ENCODE measurements at places on chromosomes 3 and 15.
A peak's percentile ranks its signal among the peaks of the same experiment; 100 is the strongest.

DNA sequence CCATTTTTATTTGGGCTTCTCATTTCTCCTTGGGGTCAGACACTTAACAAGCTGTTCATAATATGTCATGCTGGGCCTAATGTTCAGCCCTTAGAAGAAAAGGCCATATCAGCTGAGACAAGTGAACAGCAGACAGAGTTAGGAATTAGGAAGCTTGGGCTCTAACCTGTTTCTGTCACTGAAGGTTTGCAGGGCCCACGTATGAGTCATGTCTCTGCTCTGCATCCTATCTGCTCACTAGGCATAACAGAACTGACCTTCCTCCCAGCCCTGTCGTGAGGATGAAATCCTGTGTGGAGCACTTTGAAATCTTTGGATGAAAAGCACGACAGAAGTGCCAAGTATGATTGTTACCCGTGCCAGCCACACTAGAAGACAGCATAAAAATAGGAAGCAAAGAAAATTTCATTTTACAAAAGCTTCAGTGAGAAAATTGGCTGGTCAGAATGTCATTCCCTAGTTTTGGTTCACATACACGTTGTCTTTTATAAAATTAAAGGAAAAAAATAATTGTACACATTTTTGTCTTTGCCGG is 26.5 kb upstream of the CD47 start:
- DNase-seq: no peak

GRCh38 chr15:85967553-85967952 is 112.1 kb upstream of the AGBL1 start:
- no peak for DNase-seq

DNA sequence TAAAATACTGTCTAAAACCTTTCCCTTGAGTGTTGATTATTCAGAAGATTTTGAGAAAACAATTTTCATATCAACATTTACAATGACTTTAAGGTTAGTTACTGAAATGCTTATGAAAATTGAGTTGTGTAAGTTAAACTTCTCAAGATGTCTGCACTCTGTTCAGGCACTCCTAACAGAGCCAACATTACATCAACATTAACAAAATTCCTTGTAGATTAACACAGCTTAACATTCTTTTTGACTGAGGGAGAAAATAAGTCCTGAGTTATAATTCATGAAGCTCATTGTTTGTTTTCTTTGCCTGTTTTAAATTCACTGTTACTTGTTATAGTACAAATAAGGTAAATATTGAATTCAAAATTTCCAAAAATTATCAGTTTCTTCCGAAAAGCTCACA is 9.0 kb downstream of the ACKR4 start:
- DNase-seq: no peak

GRCh38 chr15:68794863-68795262 is 25.8 kb downstream of the ANP32A start:
- DNase-seq: no peak

DNA sequence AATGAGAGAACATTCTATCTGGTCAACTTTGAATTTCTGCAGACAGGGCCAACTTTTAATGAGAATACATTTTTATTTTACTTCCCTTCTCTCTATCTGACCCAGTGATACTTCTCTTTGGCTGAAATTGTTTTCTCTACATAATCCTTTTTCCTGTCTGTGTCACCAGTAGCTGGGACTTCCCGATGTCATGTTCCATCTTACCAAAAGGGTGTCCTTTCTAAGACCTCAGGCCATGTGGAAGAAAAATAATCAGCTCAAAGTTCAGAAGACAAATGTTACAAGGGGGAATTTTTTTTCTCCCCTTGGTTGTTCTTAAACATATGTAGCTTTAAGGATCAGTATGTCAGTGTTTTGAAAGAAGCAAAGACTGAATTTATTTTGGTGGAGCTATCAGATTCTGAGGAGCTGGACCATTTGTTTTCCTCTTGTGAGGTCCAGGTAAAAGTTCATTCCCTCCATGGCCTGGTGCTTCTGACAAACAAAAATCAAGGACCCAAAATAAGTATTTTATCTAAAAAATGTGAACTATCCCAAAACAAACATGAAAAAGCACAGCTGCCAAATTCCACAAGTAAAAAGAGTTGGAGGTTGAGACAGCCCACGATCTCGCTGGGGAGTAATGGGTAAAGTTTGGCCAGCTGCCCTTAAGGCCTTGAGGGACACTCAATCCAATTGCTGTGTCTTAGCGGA is 859.4 kb upstream of the NR2F2 start:
- DNase-seq: no peak

DNA sequence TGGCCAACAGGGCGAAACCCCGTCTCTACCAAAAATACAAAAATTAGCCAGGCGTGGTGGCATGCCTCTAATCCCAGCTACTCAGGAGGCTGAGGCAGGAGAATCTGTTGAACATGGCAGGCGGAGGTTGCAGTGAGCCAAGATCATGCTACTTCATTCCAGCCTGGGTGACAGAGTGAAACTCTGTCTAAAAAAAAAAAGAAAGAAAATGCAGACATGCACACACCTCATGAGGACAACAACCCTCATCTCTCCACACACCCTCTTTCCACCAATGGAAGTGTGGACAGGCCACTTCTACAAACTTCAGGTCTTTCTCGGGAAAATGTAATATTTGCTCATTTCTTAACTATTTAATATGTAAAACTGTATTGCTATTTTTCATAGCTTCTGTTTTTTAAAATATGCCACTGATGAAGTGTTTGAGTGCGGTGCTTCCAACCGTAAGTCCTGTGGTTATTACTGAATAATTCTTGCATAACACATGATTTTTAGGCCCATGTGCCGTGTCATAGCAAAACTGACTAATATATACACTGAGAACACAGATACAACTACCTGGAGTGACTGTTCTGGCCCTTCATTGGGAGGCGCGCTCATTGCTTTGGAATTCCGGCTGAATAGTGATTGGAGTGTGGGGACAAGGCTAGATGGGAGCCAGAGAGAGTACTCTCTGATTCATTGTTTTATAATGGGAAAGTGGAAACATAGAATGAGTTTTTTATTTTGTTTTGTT is 23.1 kb downstream of the LRRC31 start:
- peak; percentile 71 for DNase-seq

DNA sequence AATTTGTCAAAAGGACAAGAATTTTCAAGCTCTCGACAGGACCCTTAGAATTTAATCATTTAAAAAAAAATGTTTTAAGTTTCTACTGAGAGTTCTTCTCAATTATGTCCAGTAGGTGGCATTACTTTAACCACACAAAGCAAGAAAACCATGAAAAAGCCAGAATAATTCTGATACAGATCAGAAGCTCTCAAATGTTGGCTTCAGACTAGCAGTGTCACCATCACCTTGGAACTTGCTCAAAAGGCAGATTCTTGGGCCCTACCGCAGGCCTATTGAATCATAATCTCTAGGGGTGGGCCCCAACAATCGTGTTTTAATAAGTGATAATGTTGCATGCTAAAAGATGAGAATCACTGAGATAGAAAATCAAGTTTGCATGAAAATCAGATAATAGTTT is 99.5 kb upstream of the KCNMB2 start:
- DNase-seq: peak; percentile 18

- no peak for DNase-seq
Measured at GRCh38 chr3:52401021-52401420, 43.9 kb downstream of the SEMA3G start.

DNA sequence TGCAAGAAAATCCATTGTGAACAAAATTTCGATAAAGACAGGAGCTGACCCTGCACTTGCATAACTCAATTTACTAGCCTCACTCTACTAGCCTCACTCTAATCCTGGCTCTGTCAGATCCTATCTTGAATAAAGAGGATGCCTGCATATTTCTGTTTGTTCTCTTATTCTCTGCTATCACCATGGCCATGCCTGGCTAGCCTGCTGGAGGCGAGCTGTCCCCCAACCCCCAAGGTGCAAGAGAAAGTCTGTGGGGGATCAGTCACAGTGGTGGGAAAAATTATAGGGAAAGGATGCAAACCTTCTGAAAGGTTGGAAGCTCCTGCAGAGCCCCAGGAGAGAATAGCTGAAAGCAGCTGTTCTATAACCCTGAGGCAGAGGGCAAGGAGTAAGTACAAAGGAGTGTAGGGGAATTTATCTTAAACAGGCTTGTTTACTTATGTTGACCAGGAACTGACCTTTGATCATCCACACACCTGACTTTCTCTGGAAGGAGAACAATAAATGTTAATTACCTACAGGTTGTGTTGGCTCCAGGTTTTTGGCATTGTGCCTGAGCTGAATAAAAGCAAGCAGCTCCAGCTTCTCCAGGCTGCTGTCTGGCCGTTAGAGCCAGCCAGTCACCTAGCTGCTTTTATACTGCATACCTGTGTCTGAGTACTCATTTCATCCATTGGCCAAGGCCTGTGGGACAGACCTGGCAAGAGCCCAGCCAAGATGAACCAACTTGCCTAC is 137.7 kb upstream of the RASGRP1 start:
- DNase-seq: no peak

GRCh38 chr15:52509500-52510245 is 19.0 kb downstream of the MYO5A start:
- no peak for DNase-seq

DNA sequence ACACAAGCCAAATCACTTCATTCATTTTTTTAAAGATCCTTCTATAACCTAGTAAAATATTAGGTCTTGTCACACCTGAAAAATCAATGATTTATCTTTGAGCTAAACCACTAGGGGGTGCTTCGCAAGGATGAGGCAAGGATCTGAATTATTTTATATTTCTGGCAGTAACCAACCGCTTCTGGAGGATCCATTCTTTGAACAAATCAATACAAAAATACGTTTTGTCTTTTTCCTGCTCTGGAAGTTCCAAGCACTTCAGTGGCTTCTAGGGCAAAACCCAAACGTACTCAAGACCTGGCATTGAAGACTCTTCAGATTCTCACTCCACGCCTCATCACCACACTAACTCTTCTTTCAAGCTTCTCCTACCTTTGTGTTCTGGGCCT is 486 bp downstream of the LSG1 start:
- peak; percentile 57 for DNase-seq

DNA sequence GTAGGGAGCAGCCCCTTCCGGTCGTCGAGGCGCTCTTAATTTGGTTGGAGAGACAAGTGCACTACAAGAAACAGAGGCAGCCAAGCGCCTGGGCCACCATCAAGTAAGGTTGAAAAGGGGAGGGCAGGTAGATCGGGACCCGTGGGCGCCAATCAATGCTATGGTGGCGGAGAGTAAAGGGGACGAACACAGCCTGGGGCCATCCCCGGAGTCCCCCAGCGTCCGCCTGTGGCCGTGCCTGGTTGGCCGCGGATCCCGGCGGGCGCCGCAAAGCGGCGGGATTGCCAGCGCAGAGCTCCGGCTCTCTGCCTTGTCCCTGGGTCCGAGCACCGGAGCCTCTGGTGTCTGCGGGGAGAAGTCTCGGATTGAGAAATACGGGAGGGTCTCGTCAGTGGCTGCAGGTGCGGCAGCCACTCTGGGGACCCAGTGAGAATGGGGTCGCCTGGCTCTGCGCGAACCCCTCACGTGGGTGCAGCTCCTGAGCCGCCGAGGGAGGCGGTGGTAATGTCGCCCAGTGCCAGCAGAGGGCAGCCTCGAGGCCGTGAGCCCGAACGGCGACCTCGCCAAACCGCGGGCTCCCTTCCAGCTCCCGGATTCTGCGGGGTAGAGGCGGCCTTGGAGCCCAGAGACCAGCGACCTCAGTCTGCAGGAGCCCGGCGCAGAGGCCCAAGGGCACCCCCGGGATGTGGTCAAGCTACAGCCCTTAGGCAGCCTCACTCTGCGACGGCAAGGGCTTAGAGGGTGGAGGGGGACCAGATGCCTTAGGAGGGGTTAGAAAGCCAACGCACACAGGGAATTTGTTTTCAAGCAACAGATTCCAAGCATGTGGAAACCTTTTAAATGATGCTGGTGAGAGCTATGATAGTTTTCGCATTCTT is 10.8 kb downstream of the FOXL2 start:
- peak; percentile 83 for DNase-seq

- DNase-seq: no peak
Measured at GRCh38 chr3:127706312-127706711, 33.6 kb downstream of the ABTB1 start.

- no peak for DNase-seq
Measured at GRCh38 chr3:31744913-31745312, 212.2 kb downstream of the STT3B start.

- no peak for DNase-seq
Measured at GRCh38 chr15:70159713-70160009, 61.9 kb upstream of the TLE3 start.

DNA sequence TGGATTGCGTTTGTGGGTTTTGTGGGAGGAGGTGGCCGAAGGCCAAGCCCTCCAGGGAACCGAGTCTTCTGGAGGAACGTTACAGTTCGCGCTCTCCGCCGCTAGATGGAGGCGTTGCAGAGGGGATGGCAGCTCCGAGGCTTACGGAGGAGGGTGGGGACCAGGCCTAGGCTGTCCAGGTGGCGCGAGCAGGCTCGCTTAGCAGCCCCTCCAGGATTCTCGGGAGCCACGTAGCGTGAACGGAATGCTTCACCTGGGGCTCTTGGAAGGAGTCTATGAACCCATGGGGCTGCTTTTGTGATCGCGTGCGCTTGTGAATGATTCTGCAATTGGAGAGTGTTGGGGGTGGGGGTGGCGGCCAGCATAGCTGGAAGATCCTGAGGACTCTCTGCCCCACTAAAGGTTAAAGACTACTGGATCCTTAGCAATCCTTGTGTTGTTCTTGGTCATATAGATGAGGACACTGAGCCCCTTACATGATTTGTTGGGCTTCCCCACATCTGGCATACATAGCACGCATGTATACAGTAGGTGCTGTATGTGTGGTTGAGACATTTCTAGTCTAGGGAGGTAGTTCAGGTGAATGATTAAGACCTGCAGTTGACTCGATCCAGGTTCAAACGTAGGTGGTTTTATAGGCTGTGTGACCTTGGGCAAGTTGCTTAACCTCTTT is 25.7 kb downstream of the FAM3D start:
- DNase-seq: peak; percentile 71

DNA sequence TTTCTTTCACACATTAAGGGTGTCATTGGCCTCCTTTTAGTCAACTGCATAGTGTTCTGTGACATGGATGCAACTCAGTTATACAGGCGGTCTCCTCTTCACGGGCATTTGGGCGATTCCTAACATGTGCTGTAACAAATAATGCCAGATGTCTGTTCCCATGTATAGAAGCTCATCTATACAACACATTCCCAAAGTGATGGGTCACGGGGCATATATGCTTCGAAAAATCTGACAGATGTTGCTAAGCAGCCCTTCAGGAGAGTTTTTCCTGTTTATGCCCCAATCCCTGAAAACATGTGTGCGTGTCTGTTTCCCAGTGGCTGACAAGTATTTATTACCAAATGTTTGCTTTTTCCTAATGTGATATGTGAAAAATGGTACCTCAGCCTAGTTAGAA is 25.8 kb downstream of the LRRK1 start:
- no peak for DNase-seq

GRCh38 chr15:29681166-29681845 is 141.0 kb downstream of the TJP1 start:
- no peak for DNase-seq

DNA sequence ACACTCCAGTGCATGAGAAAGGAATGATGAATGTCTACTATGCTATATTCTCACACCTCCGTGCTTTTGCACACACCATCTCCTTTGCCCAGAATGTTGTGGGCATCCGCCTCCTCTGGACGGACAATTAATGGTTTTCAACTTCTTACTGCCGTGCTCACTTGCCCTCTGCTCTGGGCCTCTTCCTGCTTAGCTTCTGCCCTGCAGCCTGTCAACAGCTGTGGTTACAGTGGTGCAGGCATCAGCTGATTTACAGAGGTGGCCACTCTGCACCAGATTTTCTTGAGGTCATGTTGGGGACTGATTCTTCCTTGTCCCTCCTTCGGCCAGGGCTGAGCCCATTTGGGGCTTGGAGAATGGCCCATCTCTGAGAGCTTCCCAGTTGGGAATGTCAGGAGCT is 56.5 kb upstream of the TMEM115 start:
- DNase-seq: no peak

All from germinal center (tissue), 1 donor.